ENCODE measurements at places on chromosomes 6 and 20.

GRCh38 chr6:169620171-169621130, 81.4 kb downstream of the WDR27 start:
- no peak for DNase-seq

- DNase-seq, result no peak
Measured at GRCh38 chr6:4774715-4775493, 1.3 kb upstream of the CDYL start.

- no peak for DNase-seq
Measured at GRCh38 chr6:33925936-33926335, 122.1 kb upstream of the MLN start.

GRCh38 chr6:16712931-16713484, 48.3 kb downstream of the ATXN1 start:
- no peak for DNase-seq

GRCh38 chr20:51462566-51463276, 79.8 kb downstream of the NFATC2 start:
- no peak for DNase-seq

- DNase-seq, result no peak
Measured at GRCh38 chr6:146149770-146150169, 120.9 kb downstream of the GRM1 start.

All from NCI-H1048 (cell line).